ENCODE measurements at places on chromosomes 11 and 22.

DNA sequence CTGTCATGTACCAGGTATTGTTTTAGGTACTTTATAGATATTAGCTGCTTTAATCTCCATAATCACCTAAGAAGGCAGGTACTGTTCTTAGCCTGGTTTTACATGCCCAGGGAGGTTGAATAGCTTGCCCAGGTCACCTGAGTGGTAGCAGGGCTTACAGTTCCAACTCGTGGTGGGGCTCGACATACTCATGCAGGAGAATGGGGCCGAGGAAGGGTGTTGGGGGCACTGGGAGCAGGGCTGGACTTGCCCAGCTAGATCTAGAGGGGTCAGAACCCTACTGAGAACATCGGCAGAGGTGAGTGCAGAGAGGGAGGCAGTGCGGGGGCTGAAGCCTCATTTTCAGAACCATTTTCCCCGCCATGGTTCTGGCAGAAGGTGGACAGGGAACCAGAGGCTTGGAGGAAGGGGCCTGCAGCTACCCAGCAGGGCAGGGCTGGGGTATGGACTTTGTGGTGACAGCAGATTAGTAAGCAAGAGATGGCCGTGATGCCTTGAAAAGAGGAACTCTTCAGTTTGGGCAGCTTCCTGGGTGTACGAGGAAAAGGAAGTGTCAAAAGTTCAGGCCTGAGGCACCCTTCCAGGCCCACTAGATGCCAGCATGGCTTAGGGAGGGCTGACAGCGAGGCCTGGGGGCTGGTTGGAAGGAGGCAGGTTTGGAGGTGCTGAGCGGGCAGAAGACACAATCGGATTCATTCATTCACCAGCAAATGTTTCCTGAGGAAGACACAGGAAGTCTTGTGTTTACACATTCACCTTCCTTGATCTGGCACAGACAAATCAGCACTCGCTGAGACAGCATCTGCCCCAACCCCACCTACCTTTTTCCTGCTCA is 54.7 kb upstream of the LYVE1 start:
- DNase-seq, result no peak

GRCh38 chr22:20804650-20805049 is 30.7 kb downstream of the SERPIND1 start:
- no peak for DNase-seq

DNA sequence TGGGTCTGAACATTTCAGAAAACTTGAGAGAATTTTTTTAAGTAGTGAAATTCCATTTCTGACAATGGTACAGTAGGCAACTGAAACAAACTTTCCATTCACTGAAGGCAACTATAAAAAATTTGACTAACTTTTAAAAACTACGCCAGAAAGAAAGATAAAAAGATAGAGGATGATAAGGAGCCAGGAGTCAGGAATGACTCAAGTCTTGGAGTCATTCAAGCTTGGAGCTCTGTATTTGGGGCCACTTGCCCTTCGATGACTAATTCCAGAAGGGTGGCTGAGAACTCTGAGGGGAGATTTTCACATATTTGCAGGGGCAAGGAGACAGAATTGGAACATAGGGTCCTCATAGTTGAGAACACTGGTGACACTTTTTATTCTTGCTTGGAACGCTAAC is 1083.2 kb upstream of the CNTN5 start:
- DNase-seq, result no peak

DNA sequence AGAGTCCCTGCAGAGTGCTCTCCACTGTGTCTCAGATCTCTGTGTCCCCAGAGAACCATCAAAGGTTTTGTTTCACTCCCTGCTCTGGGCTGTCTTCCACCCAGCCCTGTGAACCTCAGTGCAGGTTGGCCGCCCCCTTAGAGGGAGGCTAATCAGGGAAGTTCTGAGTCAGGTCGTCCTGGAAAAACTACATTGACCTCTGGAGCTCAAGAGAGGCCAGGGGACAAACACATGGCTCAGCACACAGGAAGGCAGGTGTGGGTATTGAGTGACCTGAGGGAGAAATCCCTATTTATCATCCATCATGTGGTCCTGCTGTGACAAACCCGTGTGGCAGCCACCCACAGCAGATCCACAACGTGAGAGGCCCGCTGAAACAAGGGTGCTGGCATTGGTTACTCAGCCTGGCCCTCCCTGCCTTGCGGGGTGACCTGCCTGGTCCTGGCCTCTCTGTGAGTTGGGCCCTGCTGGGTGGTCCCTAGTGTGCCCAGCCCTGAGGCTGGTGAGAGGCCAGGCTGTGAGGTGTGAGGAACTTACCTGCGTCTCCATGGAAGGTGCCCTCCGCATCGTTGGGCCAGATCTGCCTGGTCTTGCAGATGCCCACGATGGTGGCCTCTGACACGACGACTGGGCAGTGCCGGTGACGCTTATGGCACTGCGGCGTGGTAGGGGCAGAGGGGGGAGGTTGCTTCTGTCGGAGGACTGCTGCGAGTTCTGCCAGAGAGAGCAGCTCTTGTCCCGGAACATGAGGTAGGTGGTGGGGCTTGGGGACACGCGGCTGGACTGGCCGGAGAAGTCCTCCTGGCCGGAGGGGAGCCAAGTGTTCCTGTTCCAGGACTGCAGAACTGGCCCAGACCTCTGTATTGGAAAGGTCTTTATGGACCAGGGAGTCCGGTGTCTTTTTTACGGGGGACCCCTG is 669 bp upstream of the BCR start:
- no peak for DNase-seq

DNA sequence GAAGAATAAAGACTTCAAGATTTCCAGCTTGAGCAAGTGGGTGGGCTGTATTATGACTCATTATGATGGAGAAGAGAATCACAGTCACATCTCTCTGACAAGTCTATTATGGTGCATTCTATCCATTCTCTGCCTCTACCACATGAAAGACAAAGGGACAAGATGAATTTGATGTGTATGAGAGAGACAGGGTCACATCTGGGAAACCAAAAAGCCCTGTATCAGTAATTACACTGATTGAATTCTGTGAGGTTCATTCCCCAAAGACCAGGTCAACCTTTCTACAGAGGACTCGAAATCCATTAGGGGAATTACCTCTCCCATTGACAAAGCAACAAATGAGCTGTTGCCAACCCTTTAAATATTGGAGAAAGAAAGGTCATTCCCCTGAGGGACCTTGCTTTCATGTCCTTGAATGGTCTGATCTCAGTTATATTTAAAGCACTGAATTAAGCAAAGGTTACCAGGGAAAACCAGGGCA is 109.6 kb downstream of the USP35 start:
- DNase-seq, result no peak

Data from NCI-H2081 treated with DMSO at 0.1 percent for 48 hours (cell line).